ENCODE measurements at places on chromosomes 11 and 22.

DNA sequence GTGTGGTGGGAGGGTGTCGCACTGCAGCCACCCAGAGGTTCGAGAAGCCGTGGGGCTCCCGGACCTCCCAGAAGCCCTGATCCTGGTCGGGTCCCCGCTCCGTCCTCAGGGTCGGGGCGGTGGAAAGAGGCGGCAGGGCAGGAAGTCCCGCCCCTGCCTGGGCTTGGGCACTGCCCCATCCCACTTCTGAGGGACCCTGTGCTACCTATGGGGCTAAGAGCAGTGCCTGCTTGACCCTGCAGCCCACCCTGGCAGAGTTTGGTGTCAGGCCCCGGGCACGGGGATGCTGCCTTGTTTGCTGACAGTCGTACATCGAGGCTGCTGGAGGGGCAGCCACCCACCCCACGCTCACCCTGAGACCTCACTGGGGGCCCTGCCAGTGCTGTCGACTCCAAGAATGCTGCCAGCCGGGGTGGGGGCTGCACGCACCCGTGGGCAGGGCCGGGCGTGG is 19.4 kb downstream of the RNH1 start:
- no peak for DNase-seq

DNA sequence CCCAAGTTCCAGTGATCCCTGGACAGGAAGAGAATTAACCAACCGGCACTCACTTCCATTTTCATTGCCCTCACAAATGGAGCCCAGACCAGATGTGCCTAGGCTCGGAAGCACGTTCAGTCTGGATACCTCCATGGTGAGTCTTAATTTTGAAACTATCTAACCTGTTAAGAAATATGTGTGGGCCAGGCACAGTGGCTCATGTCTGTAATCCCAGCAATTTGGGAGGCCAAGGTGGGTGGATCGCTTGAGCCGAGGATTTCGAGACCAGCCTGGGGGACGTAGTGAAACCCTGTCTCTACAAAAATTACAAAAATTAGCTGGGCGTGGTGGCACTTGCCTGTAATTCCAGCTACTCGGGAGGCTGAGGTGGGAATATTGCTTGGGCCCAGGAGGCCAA is 31.5 kb downstream of the MCAM start:
- DNase-seq, result no peak

DNA sequence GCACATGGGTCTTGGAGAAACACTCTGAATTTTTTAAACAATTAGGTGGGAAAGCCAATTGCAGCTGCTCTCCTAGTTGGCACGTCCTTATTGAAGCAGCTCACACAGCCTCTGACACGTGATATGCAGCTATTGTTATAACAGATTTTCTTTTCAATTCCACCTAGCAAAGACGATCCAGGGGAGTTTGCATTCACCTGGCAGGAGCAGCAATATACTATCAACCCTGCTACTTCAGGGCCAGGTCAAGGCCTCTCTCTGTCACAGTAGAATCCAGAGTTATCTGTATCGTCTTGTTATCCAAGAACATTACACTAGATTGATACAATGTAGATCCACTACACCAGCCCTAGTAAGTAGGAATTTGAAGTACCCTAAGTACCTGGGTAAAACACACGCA is 8.3 kb downstream of the KRTAP5-11 start:
- DNase-seq, result no peak

DNA sequence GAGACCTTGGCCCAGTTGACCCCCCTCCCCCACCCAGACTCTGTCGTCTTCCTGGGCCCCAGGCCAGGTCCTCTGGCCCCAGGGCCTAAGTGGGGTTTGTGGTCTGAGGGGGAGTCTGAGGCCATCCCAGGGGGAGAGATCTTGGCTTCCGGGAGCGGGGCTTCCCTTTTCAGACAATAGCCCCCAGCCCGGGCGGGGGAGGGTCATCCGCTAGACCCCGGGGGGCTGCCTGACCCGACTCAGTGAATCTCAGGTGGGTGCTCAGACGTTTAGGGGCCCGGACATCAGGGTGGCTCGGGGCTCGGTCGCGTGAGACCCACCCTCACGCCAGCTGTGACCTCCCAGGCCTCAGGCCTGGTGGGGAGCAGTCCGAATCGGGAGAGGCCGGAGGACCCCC is 609 bp downstream of the MAPK11 start:
- DNase-seq, result no peak

DNA sequence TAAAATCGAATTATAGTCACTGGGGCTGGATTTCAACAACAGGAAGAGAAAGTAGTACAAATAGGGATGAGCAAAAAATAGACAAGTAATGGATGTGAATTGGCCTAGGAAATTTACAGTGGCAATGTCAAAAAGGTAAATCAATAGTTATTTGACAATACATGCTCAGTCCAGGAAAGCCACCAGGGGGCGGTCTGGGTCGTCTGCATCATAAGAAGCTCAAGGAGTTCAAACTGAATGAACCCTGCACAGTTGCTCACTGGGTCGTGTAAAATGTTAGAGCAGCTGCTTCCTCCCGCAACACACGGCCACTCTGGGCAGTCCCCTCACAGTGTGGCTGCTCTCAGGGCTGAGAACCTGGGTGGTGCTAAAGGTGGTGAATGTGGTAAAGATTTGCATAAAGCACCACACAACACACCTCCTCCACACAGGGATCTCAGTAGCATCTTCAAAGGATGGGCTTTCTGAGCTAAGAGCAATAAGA is 85.9 kb downstream of the ZNF280B start:
- peak; percentile 70 for DNase-seq

- DNase-seq, result no peak
Measured at GRCh38 chr11:7759010-7759409, 37.7 kb downstream of the OR5P2 start.

- DNase-seq, result no peak
Measured at GRCh38 chr11:86508604-86509587, 134.2 kb downstream of the CCDC81 start.

GRCh38 chr11:63670433-63671321 is 499 bp downstream of the ATL3 start:
- DNase-seq, result peak; percentile 23

GRCh38 chr11:113189909-113190667 is 124.3 kb upstream of the TTC12 start:
- DNase-seq, result no peak

DNA sequence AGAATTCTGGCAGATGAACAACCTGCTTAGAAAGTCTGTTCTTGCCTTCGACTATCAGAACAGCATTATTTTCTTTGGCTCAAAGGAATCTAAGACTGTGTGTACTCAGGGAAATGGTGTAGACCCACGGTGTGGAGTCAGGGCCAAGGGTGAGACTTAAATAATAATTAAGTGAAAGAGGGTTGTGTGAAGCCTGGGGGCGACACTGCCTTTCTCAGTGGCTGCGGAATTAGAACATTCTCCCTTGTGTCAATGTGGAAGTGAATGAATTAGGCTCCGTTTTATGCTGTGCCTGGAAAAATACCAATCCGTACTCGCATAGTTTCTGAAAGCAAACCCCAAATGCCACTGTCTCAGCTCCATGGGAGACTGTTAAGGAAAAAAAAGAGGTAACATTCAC is 50.7 kb downstream of the NAV2 start:
- no peak for DNase-seq

DNA sequence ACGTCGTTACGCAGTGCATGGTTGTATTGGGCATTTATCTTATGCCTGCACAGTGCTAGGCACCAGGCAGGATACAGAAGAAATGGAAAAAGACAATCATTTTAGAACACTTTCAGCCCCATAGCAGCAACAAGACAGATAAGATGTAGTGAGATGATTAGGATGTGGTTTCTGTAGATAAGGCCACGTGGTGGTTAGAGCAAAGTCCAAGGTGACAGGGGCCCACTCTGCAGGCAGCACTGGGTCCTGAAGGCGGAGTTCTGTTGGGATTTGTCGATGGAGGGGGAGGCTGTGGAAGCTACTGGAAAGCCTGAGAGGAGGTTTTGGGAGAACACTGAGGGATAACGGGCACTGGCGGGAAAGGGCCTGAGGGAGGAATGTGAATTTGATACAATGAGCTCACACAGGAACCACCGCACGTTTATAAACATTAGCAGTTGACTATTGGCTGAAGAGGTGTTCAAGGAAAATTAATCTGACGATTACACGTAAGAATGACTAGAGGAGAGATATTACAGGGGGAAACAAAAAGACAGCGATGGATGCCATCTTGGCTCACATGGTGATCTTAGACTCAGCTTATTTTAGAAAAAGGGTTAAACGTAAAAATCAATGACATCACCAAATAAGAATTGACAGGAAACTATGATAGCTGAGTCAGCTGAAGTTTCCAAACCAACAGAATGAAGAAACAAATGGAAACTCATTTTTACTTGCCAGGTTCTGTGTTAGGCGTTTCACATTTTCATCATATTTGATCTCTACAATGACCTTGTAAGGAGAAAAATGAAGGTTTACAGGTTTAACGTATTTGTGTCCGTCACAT is 551.0 kb downstream of the OPCML start:
- DNase-seq, result no peak
